Mesothelial cell of epicardium (in vitro differentiated cells): ENCODE measurements at places on chromosomes 6 and 20. TPM values are rescaled to one million over a fixed set of nuclear protein-coding genes. Genes with fewer than 3 reads are reported as not detected.
A peak's percentile ranks its signal among the peaks of the same experiment; 100 is the strongest.

- no peaks in the 10 kb centered on the region for H3K36me3 ChIP-seq
- H3K4me1 ChIP-seq: no peaks in the 10 kb centered on the region
- no peak overlapping the region for H3K27ac ChIP-seq
- DNase-seq: no peak
These were observed 250.7 kb upstream of the NOX3 start for GRCh38 chr6:155706341-155706740.

Gene TMEM200A
- 10.6 to 11.3 TPM (median 11.3 TPM) in 3 replicates for total RNA-seq

GRCh38 chr6:30944051-30944450 is 3.3 kb downstream of the MUCL3 start:
- H3K27me3 ChIP-seq: peaks cover 13% of the 10 kb centered on the region
- DNase-seq: no peak
- peaks cover 22% of the 10 kb centered on the region for H3K4me1 ChIP-seq
- no peaks in the 10 kb centered on the region for H3K36me3 ChIP-seq

GRCh38 chr20:23086056-23086566 is at the start of gene CD93:
Gene CD93 (minus strand): TSS chr20:23086324. CDS start chr20:23086192, 132 bp downstream.
- no peaks in the 10 kb centered on the region for H3K36me3 ChIP-seq
- no peak for DNase-seq
- H3K27ac ChIP-seq: no peak within 1 kb of the TSS

DNA sequence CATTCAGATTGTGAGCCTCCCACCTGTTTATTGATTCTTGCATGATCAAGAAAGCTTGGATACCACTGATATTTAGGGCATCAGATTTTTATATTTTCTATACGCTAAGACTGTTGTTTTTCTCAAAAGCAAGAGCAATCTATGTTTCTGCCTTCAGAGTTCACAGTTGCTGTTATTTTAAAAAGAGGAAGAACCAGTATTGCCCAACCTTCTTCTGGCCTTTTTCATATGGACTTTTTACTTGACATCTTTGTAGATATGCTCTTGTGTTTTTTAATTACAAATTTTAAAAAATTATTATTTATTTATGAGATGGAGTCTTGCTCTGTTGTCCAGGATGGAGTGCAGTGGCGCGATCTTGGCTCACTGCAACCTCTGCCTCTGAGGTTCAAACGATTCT is 28.9 kb downstream of the SLC17A5 start:
- no peak for DNase-seq
- no peak overlapping the region for H3K27ac ChIP-seq
- no peaks in the 10 kb centered on the region for H3K4me1 ChIP-seq
- H3K4me3 ChIP-seq: no peak overlapping the region

GRCh38 chr6:2376429-2377355 is 131.3 kb upstream of the GMDS start:
- no peaks in the 10 kb centered on the region for H3K4me1 ChIP-seq
- no peak overlapping the region for H3K4me3 ChIP-seq
- no peak for DNase-seq
- H3K27me3 ChIP-seq: no peaks in the 10 kb centered on the region
- H3K36me3 ChIP-seq: no peaks in the 10 kb centered on the region

Gene PBOV1
- not detected in 3 replicates for total RNA-seq

GRCh38 chr20:14197097-14197496 is 140.3 kb downstream of the FLRT3 start:
- peaks cover 40% of the 10 kb centered on the region for H3K4me1 ChIP-seq
- H3K4me3 ChIP-seq: no peak overlapping the region
- no peaks in the 10 kb centered on the region for H3K36me3 ChIP-seq
- peak overlapping the region; percentile 54 for H3K27ac ChIP-seq
- no peaks in the 10 kb centered on the region for H3K27me3 ChIP-seq
- no peak for DNase-seq

DNA sequence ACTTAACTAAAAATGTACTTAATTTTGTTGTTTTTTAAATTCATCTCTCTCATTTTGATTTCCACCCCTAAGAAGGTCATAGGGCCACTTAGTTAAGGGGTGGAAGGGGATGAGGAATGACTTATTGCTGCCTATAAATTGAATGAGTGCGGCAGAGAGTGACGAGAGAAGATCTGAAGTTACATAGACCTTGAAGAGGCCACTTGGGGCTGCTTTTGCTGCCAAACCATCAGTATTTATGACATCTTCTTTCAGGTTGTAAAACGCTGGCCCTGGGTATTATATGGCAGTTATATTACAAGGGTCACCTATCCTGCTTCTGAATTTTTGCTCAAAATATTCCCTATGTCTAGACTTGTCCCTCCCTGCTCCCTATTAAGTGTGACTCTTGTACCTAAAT is 119.6 kb upstream of the RIMS1 start:
- H3K4me1 ChIP-seq: no peaks in the 10 kb centered on the region
- H3K27ac ChIP-seq: no peak overlapping the region
- H3K36me3 ChIP-seq: no peaks in the 10 kb centered on the region
- H3K27me3 ChIP-seq: no peaks in the 10 kb centered on the region

- no peak overlapping the region for H3K27ac ChIP-seq
- H3K27me3 ChIP-seq: no peaks in the 10 kb centered on the region
- no peak for DNase-seq
These were observed 60.2 kb downstream of the MRAP2 start for GRCh38 chr6:84093441-84094435.

- H3K27ac ChIP-seq: no peak overlapping the region
- H3K27me3 ChIP-seq: peaks cover 2% of the 10 kb centered on the region
- no peak overlapping the region for H3K4me3 ChIP-seq
- no peak for DNase-seq
- H3K4me1 ChIP-seq: peaks cover 27% of the 10 kb centered on the region
These were observed 144.8 kb downstream of the TTLL2 start for GRCh38 chr6:167469672-167470071.

GRCh38 chr6:105748737-105749161 is 337.4 kb upstream of the PRDM1 start:
- no peaks in the 10 kb centered on the region for H3K4me1 ChIP-seq
- H3K27me3 ChIP-seq: peaks cover 9% of the 10 kb centered on the region
- no peaks in the 10 kb centered on the region for H3K36me3 ChIP-seq
- DNase-seq: no peak

GRCh38 chr6:130743175-130743574 is 84.0 kb upstream of the SMLR1 start:
- no peak for DNase-seq
- no peaks in the 10 kb centered on the region for H3K36me3 ChIP-seq
- H3K4me3 ChIP-seq: no peak overlapping the region

Gene WFDC12
- not detected in 3 replicates for total RNA-seq

GRCh38 chr6:148780918-148781436 is 34.1 kb downstream of the UST start:
- no peak overlapping the region for H3K27ac ChIP-seq
- no peak overlapping the region for H3K4me3 ChIP-seq
- no peaks in the 10 kb centered on the region for H3K36me3 ChIP-seq
- peaks cover 3% of the 10 kb centered on the region for H3K4me1 ChIP-seq
- H3K27me3 ChIP-seq: no peaks in the 10 kb centered on the region

- H3K4me3 ChIP-seq: no peak overlapping the region
- peaks cover 17% of the 10 kb centered on the region for H3K27me3 ChIP-seq
- no peak for DNase-seq
- no peaks in the 10 kb centered on the region for H3K4me1 ChIP-seq
- no peak overlapping the region for H3K27ac ChIP-seq
- no peaks in the 10 kb centered on the region for H3K36me3 ChIP-seq
These were observed 202.2 kb upstream of the PRND start for GRCh38 chr20:4519534-4519933.

DNA sequence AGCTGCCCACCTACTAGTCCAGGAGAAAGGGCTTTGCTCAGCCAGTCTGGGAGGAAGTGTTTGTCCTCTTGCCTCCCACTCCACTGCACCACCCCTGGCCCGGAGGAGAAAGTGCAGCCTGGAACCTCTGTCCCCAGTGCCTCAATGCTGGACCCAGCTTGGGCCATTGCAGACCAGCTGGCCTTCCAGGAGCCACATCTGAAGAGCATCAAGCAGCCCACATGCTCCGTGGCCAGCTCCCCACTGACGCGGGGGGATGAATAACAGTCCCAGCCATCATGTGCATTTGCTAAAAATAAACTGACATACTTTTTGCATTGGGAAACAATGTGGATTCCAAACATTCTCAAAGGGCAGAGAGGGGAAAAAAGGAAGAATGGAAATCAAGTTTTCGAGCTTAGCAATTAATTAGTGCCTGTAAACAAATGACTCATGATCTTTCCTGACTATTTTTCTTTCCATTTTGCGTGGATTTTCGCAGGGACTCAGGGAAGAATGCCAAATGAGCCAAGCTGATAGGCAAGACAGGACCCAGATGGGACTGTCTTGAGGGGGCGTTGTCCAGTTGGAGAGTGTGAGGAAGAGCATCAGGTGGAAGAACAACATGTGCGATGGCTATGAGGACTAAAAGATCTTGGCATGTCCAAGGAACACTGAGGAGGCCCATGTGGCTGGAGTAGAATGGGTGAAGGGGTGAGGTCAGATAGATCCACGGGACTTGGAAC is 34.1 kb downstream of the CEBPB start:
- no peak overlapping the region for H3K4me3 ChIP-seq
- no peak for DNase-seq
- no peaks in the 10 kb centered on the region for H3K27me3 ChIP-seq
- peaks cover 5% of the 10 kb centered on the region for H3K4me1 ChIP-seq
- no peaks in the 10 kb centered on the region for H3K36me3 ChIP-seq

DNA sequence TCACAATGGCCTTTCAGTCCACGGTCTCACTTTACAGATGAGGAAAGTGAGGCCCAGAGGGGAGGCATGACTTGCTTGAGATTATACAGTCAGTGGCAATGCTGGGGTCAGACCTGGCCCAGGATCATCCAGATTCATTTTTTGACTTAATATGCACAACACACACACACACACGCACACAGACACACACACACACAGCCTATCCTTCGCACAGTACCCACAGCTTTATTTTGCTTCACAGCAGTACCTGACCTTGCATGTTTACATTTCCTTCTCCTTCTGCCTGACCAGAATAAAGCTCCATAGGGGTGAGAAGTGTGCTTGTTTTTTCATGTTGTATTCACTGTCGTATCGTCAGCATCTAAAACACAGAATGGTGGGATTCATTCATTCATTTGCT is 79.8 kb downstream of the VEGFA start:
- H3K4me1 ChIP-seq: peaks cover 21% of the 10 kb centered on the region
- DNase-seq: no peak
- no peak overlapping the region for H3K4me3 ChIP-seq
- no peaks in the 10 kb centered on the region for H3K36me3 ChIP-seq
- no peaks in the 10 kb centered on the region for H3K27me3 ChIP-seq

Gene OPRL1
- total RNA-seq: 2.2 to 2.6 TPM (median 2.5 TPM) in 3 replicates

Gene ANKEF1
- 3.9 to 4.8 TPM (median 4.5 TPM) in 3 replicates for total RNA-seq

- H3K27me3 ChIP-seq: peaks cover 56% of the 10 kb centered on the region
- H3K4me3 ChIP-seq: no peak overlapping the region
- DNase-seq: no peak
- H3K36me3 ChIP-seq: no peaks in the 10 kb centered on the region
These were observed 95.0 kb downstream of the LRFN2 start for GRCh38 chr6:40492187-40492586.

- peaks cover 5% of the 10 kb centered on the region for H3K4me1 ChIP-seq
- no peak overlapping the region for H3K27ac ChIP-seq
- no peak for DNase-seq
- H3K27me3 ChIP-seq: peaks cover 2% of the 10 kb centered on the region
These were observed 793.9 kb downstream of the QKI start for GRCh38 chr6:164208371-164208770.

Gene PHACTR1
- 0.76 to 2.0 TPM (median 1.4 TPM) in 3 replicates for total RNA-seq
